CD4-positive, alpha-beta T cell treated with Interleukin-15 for 1 hour (primary cell): ENCODE measurements at places on chromosomes 16 and 17.

DNA sequence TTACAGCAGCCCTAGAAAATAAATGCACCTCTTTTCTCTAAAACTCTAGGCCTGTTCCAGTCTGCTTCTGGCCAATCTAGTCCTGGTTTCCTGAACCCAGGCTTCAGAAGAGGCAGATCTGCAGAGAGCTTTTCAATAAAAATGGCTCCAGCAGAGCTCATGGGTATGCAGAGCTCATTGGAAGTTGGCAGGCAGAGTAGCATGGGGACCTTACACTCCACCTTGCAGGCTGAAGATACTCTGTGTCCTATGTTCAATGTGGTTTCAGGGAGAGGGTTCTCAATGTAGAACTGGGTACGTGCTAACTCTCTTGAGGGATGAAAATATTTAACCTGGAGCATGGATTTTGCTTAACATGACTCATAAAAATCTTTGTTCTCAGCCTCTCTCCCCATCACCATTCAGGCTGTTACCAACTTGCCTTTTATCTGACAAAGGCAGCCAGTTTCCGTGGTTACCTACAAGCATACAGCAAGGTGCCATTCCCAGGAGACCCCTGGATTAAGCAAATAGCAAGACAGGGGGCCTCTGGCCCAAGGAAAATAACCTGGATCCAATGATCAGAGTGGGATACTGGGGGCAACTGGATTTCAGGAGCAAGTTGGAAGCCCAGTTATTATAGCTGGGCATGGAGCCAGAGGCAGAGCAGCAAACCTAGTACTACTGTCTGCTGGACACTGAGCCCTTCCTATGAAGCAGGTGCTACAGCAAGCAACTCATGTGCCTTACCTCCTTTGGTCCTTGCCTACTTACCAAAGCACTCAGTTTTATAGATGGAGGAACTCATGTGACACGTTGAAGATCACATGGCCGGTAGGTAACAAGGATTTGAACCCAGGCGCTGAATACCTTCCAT, 98.2 kb upstream of the DHX40 start:
- no peak for DNase-seq

DNA sequence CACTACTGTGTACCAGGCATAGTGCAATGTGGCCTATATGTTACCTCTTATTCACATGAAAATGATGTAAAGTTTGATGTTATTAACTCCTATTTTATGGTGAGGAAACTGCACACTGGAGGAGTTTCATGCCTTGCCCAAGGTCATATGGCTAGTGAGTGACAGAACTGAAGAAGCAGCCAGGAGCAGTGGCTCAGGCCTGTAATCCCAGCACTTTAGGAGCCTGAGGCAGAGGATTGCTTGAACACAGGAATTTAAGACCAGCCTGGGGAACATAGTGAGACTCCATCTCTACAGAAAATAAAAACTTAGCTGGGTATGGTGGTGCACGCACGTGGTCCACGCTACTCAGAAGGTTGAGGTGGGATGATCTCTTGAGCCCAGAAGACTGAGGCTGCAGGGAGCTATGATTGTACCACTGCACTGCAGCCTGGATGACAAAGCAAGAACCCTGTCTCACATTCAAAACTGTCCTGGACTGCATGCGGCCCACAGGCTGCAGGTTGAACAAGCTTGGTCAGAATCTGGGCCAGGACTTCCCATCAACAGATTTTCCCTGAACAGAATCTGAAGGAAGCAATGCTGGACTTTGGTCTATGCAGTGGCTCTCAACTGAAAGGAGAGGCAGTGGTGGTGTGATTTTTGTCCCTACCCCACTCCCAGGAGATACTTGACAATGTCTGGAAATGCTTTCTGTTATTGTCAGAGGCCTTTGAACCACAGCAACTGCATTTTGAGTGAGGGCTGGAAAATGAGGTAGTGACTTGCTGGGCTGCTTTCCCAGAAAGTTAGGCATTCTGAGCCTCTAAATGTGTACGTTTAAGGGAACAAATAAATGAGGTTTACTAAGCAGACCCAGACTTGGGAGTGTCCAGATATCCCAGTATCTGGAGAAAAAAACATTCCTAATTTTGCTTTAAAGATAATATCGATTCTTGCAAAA, 479.5 kb downstream of the TMEM114 start:
- DNase-seq: no peak

- no peak for DNase-seq
These were observed 222.2 kb upstream of the CPHXL start for GRCh38 chr16:75948441-75948840.

DNA sequence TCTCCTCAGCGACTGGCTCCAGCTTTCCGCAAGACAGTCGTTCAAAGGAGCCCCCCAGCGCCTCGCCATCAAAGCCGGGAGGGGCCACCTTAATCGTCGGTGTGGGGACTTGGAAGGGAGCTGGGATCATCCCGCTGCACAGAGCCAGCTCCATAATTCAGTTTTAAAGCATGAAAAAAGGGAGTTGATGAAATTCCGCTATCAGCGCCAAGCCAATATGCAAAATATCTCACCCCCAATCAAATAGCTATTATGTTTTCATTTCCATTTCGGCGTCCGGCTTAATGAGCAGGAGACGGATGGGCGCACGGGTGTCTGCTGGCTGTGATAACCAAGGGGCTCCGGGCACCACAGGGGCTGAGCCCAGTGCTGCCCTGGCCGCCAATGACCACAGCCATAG, 27.7 kb downstream of the ZFPM1 start:
- no peak for DNase-seq

- DNase-seq: peak; percentile 35
These were observed 94.7 kb upstream of the TNRC6C start for GRCh38 chr17:77863814-77864161.

GRCh38 chr16:54165174-54165911, 121.2 kb downstream of the IRX3 start:
- no peak for DNase-seq

DNA sequence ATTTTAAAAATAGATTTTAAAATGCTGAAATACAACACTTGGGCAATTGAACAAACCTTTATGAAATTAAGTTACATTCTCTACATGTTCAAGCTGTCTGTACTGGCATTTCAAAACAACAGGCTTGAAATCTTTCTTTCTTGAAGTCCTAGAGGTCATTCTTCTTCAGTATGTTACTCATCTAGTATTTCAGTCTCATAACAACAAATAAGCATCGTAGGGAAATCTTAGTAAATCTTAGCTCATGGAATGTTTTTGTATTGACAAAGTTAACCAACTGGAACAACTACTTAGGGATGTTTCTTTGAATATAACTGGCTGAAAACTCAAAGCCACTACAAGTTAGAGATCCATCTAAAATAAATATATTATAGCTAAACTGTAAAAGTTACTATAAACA, 96.6 kb downstream of the KIF2B start:
- DNase-seq: no peak

DNA sequence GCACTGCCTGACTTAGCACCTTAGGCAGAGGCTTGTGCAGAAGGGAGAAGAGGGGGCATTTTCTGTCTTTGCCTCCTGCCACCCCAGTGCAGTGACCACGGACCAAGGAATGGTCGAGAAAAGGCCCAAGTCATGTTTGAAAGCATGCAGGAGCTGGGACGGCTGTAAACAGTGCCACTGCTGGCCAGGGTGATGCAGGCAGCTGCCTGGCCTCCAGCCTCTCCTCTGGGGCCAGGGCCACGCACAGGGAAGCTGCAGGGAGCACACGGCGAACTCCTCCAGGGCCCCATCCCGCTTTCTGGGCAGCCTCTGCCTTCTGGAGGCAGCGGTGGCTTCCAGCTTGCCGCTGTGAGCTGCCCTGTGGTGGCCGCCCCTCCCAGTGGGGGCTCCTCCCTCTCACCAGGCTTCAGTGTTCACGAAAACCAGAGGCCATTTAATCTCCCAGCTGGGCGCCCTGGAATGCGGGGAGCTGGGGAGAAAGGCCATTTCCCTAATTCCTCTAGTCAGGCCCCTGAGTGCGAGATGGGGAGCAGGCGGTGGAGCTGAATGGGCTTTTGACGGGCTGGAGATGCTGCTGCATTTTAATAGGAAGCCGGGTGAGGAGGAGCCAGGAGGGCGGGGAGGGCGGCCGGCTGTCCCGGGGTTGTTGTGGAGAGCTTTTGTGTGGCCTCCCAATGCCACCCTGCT, 28.7 kb upstream of the DNAI2 start:
- no peak for DNase-seq

- no peak for DNase-seq
These were observed 14.7 kb downstream of the ALOX15 start for GRCh38 chr17:4626734-4627256.

DNA sequence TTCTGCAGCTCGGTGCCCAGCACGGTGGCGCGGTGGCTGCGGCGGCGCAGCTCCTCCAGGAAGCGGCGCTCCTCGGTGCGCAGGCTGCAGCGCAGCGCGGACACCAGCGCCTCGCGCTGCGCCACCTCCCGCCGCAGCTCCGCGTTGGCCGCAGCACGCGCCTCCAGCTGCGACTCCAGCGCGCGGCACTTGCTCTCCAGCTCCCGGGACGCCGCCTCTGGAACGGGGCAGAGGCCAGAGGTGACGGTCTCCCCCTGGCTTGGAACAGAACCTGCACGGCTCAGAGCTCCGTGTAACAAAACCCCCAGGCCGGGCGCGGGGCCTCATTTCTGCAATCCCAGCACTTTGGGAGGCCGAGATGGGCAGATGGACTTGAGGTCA, 13.2 kb upstream of the CLUH start:
- no peak for DNase-seq

DNA sequence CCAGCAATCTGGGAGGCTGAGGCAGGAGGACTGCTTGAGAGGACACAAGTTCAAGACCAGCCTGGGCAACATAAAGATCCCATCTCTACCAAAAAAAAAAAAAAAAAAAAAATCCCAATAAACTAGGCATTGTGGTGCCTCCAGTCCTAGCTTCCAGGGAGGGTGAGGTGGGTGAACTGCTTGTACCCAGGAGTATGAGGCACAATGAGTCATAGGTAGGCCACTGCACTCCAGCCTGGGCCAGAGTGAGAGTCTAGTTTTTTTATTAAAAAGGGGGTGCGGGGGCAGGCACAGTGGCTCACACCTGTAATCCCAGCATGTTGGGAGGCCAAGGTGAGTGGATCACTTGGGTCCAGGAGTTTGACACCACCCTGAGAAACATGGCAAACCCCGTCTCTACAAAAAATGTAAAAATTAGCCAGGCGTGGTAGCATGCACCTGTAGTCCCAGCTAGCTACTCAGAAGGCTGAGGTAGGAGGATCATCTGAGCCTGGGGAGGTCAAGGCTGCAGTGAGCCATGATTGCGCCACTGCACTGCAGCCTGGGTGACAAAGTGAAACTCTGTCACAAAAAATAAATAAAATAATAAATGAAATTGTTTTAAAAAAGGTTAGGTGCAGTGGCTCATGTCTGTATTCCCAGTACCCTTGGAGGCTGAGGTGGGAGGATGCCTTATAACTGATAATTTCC, 7.8 kb upstream of the CHST6 start:
- DNase-seq: no peak

- no peak for DNase-seq
These were observed 76.3 kb upstream of the AXIN2 start for GRCh38 chr17:65637786-65638185.

DNA sequence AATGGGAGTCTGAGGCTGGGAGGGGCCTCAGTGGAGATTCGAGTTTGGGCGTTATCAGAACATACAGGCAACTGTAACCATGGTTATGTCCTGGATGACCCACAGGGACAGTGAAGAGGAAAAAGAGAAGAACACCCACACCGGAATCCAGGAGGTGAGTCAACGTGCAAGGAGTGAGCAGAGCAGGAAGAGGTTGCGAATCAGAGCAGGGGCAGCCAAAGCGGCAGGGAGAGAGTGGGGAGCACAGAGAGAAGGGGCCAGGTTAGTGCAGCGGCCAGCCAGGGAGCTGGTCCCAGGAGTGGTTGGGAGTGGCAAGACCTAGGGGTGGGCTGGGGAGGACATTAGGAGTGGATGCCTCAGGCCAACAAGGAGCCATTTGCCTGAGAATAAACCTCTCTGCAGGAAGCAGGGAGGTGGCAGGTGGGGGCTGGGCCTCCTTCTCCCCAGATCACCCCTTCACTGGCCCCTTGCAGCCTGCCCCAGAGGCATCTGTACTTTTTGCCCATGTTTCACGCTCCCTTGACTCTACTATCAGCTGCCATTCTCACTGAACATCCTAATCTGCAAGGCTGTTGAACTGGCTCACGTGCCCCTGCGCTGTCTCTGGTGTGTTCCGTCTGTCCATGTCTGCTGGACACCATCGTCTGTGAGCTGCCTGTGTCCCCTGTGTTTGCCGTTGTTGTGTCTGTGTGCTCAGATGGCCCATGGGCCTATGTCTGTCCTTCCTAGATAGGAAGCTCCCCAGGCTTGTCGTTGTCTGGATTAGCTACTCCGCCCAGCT, 5.1 kb downstream of the KRT13 start:
- peak; percentile 46 for DNase-seq

GRCh38 chr17:4739122-4740024, at the start of the genes CXCL16 and ZMYND15:
Gene CXCL16, minus strand, starts transcription at chr17:4739928. Its CDS starts 589 bp downstream, at chr17:4739339.
Gene ZMYND15, plus strand, starts transcription at chr17:4739833. Its CDS starts 716 bp downstream, at chr17:4740549.
- peak; percentile 81 for DNase-seq

- peak; percentile 86 for DNase-seq
These were observed 141.1 kb downstream of the CCDC182 start for GRCh38 chr17:57603978-57604377.

DNA sequence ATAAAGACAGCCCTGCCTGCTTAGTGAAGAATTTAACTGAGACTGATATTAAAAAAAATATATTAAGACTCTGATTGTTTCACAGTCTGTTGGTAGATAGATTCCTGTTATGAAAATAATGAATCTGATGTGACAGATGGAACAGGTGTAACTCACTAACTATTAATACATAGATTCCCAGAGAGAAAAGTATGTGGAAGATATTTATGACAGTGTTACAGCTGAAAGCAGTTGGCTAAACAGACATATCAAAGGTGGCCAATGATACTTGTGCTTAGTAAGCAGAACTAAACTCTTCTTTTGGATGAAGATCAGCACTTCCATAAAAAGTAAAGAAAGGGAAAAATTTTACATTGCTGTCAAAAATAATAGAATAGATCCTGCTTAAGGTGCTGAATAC, 598.2 kb upstream of the CA10 start:
- DNase-seq: no peak

GRCh38 chr17:28370035-28370743, at the start of gene VTN:
Gene VTN, minus strand, starts transcription at chr17:28370307. Its CDS starts 104 bp downstream, at chr17:28370203.
- no peak for DNase-seq

GRCh38 chr16:69106491-69107315, 1.2 kb downstream of the HAS3 start:
- no peak for DNase-seq

DNA sequence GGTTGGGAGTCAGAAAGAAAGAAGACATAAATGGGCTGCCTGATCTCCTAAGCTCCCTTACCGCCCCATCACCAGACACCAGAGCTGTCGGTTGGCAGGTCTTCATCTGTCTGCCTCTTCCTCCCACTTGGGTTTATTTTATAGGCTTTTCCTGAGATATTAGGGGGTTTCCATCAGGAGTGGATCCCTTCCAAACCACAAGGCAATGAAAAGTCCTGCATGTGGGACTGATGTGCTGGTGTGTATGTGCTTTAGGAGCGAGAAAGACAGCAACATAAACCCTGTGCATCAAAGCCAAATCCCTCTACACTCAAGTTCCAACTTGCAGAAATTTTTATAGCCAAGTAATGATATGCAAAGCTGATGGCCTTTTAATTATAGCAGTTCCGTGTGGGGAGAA, 389.5 kb downstream of the SLC39A11 start:
- no peak for DNase-seq
